ENCODE measurements at places on chromosomes 12 and 14.

DNA sequence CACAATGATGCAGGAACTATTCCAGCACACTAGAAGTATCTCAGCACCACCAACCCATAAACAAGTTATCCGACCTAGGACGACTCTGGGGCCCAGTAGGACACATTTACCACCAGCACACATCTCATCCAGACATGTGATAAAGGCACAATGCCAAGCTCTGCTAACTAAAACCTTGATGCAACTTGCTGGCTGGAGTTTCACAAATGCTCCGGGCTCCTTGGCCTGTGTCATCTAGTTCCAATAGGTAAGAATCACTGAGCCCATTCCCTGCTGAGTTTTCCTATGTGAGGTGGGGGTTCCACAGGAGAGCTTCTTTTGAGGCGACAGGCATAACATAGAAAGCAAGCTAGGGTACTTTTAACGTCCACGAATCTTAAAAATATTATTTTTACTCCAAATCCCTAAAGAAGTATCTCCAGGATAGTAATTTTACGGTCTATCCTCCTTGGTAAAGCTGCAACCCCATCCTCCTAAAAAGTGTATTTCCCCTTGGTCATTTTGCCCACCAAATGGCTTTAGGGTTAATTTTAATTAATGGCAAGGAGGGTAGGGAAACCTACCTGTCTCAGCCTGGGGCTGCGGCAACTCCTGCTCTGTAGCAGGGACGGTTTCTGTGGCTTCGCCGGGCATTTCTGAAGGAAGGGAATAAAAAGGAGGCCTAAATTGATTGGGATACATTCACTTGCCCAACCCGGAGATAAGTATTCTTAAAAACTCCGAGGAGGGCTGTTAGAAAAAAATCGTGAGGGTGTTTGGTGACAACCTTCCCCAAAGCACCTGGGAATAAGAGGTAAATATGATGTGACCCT is 1.0 kb downstream of the NACA start:
- DNase-seq, result no peak

- no peak for DNase-seq
Observed at GRCh38 chr14:59772233-59772632, 98.3 kb downstream of the RTN1 start.

DNA sequence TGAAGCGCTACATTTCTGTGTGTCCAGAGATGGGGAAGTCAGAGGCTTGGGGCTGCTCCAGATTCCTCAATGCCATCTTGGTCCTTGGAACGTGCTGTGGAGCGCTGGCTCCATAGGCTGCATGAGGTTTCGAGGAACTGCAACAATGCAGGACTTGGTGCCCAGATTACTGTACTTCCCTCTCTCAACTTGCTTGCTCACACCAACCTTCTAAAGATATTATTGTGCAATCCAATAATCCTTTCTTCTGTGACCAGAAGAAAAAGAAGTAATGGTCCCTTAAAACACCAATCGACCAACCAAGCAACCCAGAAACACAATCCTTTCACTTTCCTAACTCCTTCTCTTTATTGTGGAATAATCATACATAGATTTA is 3.7 kb downstream of the PRICKLE1 start:
- DNase-seq, result no peak

DNA sequence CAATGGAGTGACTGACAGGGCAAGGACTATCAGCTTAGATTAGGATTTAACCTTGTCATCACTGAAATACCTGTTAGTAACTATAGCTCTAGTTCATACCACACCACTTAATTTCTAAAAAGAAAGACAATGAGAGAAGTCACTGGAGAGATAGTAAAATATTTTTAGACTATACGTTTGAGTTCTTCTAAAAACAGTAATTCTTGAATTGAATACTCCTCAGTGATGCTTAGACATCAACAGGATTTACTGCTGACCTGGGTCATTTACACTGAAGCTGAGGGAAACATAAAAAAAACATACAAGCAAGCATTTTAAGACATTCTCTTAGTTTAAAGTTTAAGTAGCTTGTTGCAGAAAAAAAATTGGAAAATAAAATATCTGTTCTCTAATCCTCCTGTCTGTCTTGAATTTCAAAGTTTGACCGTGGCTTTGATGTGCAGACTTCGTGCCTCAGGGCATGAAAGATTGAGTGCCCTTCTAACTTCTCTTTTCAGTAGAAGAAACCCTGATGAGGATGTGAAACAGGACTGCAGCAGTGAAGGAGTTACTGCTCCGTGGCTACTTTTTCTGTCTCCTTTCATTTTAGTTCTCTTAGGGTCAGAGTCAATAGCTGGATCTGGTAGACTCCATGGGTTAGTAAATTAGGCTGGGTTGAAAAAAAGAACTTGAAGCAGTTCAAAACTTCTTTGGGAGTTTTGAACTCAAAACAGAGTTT is 172.2 kb downstream of the PTPRO start:
- DNase-seq, result no peak

DNA sequence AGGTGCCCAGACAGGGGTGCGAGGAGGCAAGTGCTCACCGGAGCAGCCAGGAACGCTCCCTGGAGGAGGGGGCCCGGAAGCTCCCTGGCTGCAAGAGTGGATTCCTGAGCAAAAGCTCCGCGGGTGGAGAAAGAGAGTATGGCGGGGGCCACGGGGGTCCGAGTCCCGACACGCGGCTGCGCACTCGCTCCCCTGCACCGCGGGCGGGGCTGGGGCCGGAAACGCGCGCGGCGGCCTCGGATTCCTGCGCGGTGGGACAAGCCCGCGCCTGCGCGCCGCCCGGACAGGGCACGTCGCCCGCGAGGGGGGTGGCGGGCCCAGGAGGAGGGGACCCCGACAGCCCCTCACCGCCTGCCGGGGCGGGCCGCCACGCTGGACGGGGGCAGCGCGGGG is 27.8 kb upstream of the GPR132 start:
- peak; percentile 24 for DNase-seq

- DNase-seq, result no peak
Observed at GRCh38 chr12:114998118-114998749, 314.3 kb upstream of the TBX3 start.
